ENCODE measurements at places on chromosomes 16 and 17.

GRCh38 chr17:66185862-66186261, 6.1 kb downstream of the CEP112 start:
- no peak for DNase-seq

- DNase-seq, result no peak
These were observed 2.0 kb upstream of the GLIS2 start for GRCh38 chr16:4313563-4314531.

- no peak for DNase-seq
These were observed 328.5 kb downstream of the SLC39A11 start for GRCh38 chr17:72763981-72764380.

DNA sequence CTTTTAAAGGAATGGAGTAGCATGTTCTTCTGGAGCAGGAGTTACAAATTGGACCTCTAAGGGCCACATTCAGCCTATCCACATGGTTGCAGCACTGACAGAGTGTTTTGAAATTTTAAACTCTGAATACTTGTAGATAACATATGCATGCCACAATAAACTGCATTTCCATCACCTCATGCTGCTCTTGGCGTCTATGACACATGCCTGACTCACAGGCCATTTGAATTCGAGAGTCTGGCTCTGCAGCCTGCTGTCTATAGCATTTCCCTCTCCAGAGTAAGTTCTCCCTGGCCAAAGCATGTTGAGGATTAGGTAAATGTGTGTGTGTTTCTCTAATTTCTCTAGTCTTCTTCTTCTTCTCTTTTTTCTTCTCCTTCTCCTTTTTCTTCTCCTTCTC, 28.7 kb upstream of the MYOCD start:
- no peak for DNase-seq

DNA sequence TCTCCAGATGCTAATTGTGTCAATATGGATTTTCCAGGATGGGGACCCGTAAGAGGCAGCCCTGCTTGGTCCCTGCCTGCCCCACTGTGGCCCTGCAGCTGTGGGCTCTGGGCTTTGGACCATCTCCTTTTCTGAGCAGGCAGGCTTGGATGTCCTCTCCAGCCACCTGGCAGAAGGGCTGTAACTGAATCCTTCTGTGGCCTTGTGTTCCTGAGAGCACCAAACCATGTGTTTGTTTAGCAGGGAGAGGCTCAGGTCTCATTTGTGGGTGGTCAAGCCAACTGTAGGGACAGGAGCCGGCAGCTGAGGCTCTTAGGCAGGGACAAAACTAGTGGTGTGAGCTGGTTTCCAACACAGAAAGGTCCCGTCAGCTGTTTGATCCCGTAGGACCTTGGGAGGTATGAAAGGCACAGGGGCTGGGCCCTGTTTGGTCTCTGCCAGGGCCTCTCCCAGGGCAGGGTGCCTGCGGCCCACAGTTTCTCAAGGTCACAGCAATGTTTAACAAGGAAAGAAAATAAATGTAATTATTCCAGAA, 18.5 kb downstream of the SEC14L5 start:
- DNase-seq, result no peak

- DNase-seq, result no peak
These were observed 51.0 kb upstream of the IRX5 start for GRCh38 chr16:54879681-54880080.

- no peak for DNase-seq
These were observed 39.8 kb downstream of the NF1 start for GRCh38 chr17:31134576-31134975.

DNA sequence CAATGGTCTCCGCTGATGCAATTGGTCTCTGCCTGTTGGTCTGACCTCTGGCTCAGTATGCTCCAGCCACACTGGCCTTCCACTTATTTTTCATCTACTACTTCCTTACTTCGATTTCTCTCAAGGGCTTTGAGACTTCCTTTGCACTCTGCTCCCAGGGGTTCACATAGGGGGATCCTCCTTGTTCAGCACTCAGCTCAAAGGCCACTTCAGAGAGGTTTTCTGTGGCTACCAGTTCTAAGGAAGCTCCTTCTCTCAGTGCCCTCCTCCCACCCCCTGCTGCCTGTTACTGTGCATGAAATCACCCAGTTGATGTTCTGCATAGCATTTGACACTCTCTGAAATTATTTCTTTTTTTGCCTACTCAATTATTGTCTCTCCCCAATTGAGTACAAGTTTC, 476.4 kb downstream of the HS3ST3B1 start:
- DNase-seq, result no peak

DNA sequence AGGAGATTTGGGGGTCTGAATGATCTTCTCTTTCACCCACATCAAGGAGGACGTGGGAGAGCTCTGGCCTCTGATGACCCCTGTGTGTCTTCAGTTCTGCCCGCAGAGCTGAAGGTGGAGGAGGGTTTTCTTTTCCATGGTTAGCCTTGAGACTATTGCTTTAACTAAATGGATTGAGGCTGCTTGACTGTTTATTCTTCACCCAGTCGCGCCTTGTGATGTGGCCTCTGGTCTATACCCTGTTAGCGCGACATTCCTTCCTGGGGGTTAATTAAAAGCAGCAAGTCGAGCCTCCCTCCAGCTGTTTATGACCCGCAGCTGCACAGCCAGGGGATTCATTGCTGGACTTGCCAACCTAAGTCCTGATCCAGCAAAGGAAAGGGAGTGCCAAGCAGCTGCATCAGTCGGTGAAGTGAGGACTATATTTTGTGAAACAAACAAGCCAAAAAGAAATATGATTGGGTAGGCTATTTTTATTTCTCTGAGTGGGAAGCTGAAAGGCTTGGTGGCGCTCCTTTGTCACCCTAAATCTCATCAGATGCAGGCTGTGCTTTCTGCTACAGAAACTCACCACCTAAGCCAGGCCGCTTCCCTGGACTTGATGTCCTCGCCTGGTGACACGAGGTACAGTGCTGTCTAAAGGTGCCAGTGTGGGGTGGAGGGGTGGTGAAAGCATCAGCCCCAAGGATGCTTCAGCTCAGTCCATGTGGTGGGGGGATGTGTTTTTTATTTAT, 11.0 kb upstream of the SEC14L1 start:
- DNase-seq, result no peak
